ENCODE measurements at places on chromosomes 16 and 17.

DNA sequence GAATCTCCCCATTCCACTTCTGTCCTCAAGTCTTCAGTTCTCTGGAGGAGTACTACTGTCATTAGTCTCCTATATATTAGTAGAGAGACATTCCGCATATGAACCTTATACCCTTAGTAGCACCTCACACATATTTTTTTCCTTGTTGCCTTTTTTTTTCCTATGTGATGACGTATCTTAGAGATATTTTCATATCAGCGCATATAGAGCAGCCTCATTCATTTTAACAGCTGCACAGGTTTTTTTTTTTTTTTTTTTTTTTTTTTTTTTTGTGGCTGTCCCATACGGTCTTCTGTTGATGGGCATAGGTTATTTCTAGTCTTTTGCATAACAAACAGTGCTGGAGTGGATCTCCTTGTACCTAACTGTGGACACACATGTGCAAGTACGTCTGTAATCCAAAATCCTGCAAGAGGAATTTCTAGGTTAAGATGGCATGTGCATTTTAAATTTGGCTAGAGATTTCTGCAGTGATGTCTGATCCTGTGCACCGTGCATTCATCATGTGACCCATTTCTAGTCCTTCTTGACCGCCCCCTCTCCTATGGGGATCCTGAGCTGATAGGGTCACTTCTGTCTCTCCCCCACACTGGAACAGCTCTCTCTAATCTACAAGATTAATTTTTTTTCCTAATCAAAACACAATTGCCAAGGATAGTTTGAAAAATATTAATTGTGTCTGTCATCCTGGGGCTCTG is 64.8 kb downstream of the PRKCB start:
- no peak for DNase-seq

DNA sequence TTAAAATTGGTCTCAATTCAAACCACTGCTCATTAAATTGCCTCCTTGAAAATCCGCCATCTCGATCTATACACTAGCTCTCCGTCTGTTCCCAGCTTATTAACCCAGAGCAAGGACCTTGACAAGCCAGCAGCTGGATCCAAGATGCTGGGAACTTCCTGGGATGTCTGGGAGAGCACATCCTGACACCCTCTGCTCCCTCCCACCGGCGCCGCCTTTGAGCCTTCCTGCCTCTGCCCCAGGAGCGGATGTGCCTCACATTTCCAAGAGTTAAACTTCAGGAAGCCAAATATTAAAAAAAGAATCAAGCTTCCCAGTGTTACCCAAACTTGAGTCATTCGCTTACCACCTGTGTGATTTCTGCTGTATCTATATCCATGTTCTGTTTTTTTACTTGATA is 107.9 kb downstream of the HAPSTR1 start:
- no peak for DNase-seq

GRCh38 chr17:3848229-3848835 is 2.3 kb upstream of the NCBP3 start:
- no peak for DNase-seq

DNA sequence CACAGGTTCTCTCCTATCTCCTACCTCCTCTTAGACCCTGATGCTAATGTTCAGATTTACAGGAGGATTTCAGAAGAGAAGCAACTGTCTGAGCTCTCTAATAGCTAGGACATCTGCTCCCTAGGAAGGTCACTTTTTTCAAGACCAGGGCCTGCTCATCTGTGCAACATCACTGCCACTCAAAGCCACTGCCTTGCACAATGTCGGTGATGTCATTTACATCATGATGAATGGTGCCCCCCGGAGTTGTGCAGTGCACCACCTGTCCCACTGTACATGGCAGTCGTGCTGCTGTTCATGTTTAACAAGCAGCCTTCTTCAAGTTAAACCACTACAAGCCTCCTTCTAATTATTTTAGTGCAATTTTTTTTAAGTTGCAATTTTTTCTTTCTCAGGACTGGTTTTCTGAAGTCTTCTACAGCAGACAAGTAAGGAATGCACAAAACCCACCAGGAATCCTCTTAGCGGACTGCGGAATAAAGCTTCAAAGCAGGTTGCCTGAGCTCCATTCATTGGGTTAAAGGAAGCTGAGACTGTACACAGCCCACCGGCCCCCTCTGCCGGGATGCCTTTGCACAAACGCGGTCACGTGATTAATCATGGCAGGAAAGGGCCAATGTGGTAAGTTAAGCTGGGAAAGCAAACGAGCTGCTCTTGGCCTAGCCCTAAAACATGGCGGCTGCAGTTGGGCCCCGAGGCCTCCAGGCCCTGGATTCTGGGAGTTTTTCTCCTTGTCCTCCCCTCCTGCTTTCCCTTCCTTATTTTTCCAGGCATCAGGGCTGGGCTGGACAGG is 74.1 kb downstream of the MYH11 start:
- no peak for DNase-seq

GRCh38 chr16:49336581-49336980 is 37.0 kb upstream of the C16orf78 start:
- DNase-seq: peak; percentile 24

DNA sequence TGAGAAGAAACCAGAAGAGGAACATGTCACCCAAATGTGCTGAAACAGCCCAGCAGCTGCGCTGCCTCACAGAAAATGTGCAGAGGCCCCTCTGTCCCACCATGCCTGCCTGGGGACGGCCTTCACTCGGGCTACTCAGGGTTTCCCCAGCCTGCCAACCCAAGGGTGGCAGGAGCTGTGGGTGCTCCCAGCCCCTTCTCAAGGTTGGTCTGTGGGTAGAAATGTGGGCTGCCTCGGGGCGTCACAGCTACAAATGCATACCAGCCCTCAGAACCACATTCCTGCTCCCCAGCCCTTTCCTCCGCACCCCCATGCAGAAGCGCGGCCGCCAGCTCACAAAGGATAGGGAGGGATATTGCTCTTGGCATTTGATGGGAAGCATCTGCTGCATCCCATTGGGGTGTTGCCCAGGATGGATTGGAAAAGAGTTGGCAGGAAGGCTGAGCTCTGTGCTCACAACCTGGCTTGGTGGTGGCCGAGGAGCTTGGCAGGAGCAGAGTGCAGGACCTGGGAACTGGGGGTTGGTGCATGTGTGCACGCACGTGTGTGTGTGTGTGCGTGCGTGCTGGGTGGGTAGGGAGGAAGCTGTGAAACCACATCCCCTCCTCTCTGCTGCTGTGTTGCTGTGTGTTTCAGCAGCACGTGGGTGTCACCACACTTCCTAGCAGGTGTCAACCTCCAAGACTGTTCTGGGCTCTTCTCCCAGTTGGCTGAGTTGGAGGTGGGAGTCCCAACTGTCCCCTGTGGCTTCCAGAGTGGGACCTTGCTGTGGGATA is 304.4 kb downstream of the SEC14L1 start:
- DNase-seq: no peak

DNA sequence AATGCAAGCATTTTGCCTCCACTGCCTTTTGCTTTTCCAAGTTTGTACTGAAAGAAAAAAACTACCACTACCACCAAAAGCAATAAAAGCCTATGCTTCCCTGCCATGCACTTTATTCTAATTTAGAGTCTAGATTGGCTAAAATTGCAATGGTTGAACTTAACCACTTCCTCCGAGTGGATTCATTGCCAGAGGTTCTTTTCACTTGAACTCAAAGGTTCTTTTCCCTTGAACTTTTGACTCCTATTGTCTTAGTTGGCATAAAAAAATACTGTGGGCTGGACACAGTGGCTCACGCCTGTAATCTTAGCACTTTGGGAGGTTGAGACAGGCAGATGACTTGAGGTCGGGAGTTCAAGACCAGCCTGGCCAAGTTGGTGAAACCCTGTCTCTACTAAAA is 319.8 kb upstream of the GOT2 start:
- no peak for DNase-seq

DNA sequence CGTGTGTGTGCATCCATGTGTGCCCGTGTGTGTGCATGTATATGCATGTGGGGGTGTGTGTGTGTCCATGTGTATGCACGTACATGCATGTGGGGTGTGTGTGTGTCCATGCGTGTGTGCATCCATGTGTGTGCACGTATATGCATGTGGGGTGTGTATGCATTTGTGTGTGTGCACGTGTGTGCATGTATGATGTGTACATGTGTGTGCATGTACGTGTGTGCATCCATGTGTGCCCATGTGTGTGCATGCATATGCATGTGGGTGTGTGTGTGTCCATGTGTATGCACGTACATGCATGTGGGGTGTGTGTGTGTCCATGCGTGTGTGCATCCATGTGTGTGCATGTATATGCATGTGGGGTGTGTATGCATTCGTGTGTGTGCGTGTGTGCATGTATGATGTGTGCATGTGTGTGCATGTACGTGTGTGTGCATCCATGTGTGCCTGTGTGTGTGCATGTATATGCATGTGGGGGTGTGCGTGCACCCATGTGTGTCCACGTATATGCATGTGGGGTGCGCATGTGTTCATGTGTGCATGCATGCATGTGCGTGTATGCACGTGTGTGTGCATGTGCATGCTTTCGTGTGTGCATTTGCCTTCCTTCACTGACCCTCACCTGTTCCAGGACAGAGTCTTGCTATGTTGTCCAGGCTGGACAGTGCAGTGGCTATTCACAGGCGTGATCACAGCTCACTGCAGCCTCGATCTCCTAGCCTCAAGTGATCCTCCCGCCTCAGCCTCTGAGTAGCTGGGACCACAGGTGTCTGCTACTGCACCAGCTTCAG is 129.6 kb upstream of the TNRC6C start:
- DNase-seq: no peak

- peak; percentile 57 for DNase-seq
Measured at GRCh38 chr17:39736319-39737165, 1.2 kb upstream of the GRB7 start.

GRCh38 chr16:57071831-57072582 is 20.4 kb upstream of the CPNE2 start:
- no peak for DNase-seq

GRCh38 chr17:81608082-81608481 is 28.8 kb downstream of the NPLOC4 start:
- DNase-seq: no peak

- no peak for DNase-seq
Measured at GRCh38 chr17:14458724-14459123, 157.8 kb downstream of the HS3ST3B1 start.

- DNase-seq: no peak
Measured at GRCh38 chr16:50324345-50324744, 44.4 kb downstream of the BRD7 start.

DNA sequence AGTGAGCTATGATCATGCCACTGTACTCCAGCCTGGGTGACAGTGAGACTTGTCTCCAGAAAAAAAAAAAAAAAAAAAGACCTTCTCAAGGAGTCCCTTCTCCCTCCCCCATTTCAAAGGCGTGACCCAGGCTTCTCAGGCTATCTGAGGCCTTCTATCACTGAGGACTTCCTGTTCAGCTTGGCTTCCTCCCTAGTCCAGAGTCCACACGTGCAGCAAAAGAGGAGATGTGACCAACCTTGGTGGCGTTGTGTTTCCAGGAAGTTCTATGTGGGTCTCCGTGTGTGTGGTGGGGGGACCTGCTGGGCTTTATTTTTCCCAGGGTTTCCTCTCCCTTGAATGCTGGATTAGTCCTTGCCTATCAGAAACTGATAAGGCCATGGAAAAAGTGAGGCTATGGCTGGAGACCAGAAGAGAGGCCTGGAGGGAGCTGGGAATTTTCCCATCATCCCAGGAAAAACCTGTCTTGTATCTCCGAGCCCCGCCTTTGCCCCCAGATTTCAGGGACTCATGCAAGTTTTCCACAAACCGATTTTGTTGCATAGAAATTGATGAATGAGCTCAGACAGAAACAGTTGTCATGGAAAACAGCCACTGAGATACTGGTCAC is 148.1 kb downstream of the SALL1 start:
- DNase-seq: no peak

- no peak for DNase-seq
Measured at GRCh38 chr17:69945698-69946185, 129.3 kb upstream of the KCNJ16 start.

DNA sequence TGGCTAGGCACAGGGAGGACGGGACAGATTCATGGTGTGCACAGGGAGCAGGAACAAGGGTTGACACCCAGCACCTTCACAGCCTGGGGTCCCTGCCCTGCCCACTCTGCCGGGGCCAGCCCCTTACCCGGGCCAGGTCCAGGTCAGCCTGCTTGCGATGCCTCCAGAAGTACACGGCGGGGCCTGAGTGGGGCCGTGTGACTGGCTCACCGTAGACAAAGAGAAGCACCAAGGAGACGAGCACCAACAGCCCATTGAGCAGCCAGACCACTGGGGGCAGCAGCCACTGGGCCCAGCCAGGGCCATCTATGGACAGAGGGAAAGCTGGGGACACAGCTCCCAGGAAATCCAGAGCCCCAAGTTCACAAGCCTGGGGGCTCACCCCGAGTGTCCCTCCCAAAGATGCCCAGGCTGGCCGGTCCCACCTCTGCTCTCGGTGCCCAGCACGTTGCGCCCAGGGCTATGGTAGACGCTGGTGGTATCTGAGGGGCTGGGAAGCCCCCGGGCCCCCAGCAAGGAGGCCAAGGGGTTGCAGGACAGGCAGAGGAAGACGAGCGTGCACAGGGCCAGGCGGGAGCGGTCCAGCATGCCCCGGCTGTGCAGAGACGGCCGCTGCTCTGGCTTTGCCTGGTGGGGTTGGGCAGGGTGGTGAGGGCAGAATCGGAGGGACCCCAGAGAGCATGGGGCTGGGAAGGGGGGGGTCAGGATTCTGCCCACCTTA is 19.8 kb downstream of the SREBF1 start:
- DNase-seq: no peak

GRCh38 chr16:58459344-58460218 is 40.4 kb upstream of the NDRG4 start:
- peak; percentile 67 for DNase-seq

Measured in islet precursor cell (in vitro differentiated cells).